SK-N-SH (cell line): ENCODE measurements at places on chromosomes 7 and 10. TPM values are rescaled to one million over a fixed set of nuclear protein-coding genes. Genes with fewer than 3 reads are reported as not detected.

Gene CASD1
- polyA plus RNA-seq: 8.5 and 12.2 TPM in 2 replicates

Gene ADRB1
- not detected in 2 replicates for polyA plus RNA-seq

Gene RNF32
- 2.2 and 2.3 TPM in 2 replicates for polyA plus RNA-seq

Gene PNLIP
- not detected in 2 replicates for polyA plus RNA-seq

Gene TWIST1
- polyA plus RNA-seq: 162 and 170 TPM in 2 replicates

Gene HABP2
- not detected in 2 replicates for polyA plus RNA-seq

Gene PRKCQ
- polyA plus RNA-seq: 0.18 and 0.23 TPM in 2 replicates

Gene DDX21
- polyA plus RNA-seq: 40.1 and 58.4 TPM in 2 replicates

Gene NXPH1
- polyA plus RNA-seq: not detected in 2 replicates

Gene CHN2
- polyA plus RNA-seq: 0.02 TPM in 1 of 2 replicates, not detected in the other

Gene TACC2
- polyA plus RNA-seq: 5.3 and 8.8 TPM in 2 replicates

Gene PLEKHS1
- not detected in 2 replicates for polyA plus RNA-seq

Gene RHBDD2
- polyA plus RNA-seq: 68.8 and 77.6 TPM in 2 replicates

Gene RPEL1
- 0.08 TPM in 1 of 2 replicates, not detected in the other for polyA plus RNA-seq

Gene PPP1R17
- not detected in 2 replicates for polyA plus RNA-seq

Gene LRRD1
- polyA plus RNA-seq: 0.03 TPM in 1 of 2 replicates, not detected in the other

DNA sequence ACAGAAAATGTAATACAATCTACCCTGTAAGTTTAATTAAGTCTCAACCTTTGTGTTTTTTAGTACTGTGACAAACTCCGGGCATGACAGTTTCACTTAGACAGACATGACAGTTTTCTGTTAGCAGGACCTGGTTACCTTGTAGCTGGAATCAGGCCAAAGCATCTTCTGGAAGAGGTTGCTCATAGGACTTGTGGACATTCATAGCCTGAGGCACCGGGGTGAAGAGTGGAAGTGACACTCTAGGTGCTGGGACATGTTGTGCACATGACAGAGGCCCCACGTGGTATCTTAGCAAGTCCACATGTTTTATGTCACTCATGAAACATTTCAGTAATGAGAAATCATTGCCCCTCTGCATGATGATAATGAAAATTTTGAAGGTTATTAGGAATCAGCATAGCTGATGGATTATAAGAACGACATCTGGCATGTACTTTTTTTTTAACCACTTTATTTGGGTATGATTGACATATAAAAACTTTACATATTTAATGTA is 441.4 kb downstream of the CNTNAP2 start:
- no peak for DNase-seq

GRCh38 chr10:5071411-5072198 is 22.6 kb upstream of the AKR1C3 start:
- no peak for DNase-seq

- peak; percentile 84 for DNase-seq
Measured at GRCh38 chr10:101693978-101694673, 844 bp downstream of the FBXW4 start.

- no peak for DNase-seq
Measured at GRCh38 chr7:1964913-1965578, 267.7 kb downstream of the MAD1L1 start.

GRCh38 chr7:129462420-129462819 is 28.2 kb downstream of the STRIP2 start:
- no peak for DNase-seq

DNA sequence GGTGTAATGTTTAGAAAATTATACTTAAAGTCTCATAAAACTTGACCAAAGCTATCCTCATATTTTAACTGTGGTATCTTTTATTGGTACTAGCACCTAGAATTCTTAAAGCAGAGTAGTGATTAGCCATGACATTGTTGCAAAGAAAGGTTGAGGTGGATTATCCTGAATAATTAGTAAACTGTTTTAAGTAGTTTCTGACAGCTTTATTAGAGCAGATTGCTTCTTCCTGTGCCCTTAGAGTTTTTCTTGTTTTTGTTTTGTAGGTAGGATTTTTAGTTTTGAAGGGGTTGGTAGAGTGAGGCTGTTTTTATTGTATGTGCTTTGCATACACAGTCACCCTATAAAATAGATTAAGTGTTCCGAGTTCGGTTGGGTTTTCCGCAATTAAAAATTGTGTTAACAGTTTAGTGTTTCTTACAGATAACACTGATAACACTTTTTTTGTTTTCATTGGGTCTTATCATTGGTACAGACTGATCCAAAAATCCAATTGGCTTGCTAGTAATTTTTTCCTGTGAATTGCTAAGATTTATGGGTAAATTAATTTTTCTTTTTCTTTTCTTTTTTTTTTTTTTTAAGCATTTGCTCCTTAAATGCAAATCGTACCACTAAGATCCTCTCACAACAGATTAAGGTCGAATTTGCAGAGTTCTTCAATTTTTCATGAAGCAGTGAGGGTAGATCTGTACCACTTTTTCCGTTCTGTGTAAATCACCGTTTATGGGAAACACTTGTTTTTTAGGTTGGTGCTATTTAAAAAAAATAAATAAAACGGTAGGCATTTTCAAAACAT is 2.1 kb upstream of the PBLD start:
- no peak for DNase-seq

GRCh38 chr7:94431619-94432280 is 37.1 kb downstream of the COL1A2 start:
- DNase-seq: no peak

- DNase-seq: no peak
Measured at GRCh38 chr10:86836044-86836443, 79.6 kb downstream of the BMPR1A start.

DNA sequence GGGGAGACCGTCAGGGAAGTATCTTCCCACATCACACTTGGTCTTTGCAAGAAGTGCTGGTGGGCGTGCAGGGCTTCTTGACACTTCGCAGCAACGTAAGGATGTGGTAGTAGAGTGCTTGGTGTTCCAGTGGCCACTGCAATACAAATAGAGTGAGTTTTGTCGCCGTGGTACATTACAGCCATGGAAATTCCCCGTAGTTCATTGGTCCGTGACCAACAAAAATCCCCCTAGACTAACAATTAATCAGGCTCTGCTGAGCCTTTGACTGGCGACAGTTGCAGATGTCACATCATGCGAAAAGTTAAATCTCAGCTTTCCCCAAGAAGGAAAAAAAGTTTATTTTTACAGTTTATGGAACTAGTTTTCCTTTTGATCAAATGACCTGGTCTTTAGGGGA is 134.7 kb downstream of the MGMT start:
- no peak for DNase-seq

DNA sequence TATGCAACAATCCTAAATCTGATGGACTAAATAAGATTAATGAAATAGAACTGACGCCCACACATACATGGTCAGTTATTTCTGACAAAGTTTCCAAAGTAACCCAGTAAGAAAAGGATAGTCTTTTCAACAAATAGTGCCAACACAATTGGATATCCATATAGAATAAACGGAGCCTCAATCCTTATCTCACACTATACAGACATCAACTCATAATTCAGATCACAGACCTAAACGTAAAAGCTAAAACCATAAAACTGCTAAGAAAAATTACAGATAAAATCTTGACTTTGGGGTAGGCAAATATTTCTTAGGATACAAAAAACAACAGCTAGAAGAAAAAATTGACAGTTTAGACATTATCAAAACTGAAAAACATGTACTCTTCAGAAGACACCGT is 8.5 kb downstream of the CACUL1 start:
- DNase-seq: no peak

DNA sequence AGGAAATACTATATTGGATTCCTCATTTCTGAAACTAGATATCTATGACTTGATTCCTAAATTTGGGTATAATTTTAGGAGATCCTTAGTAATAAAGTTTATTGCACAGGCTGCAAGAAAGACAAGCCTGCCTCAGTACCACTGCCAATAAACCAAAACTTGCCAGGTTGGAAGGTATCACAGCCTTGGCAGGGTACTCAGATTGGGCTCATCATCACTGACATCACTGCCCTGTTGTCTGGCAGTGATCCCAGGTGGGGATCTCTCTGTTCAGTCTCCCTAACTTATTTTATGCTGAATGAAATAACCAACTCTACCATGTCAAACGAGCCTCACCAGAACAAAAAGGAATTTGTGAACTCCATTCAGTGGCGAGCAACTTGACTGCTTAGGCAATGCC is 18.8 kb downstream of the FIGNL1 start:
- no peak for DNase-seq

DNA sequence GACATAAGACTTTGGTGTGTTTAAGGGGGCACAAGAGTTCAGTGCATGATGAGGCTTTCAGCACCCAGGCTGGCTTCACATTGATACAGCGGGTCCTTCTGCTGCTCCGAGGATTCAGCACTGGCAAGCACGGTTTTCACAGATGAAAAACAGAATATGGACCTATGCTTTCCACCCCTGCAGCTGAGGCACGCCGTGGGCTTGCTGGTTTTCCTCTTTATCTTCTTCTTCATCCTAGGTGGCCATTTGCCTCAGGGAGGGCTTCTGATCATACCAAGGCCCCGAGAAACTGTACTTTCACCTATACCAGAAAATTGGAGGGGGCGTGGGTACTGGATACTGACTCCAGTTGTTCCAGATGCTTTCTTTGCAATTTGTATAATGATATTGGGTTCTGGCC is 277.1 kb upstream of the ZNF32 start:
- DNase-seq: no peak

GRCh38 chr7:22663357-22663718 is 63.7 kb upstream of the IL6 start:
- DNase-seq: no peak

DNA sequence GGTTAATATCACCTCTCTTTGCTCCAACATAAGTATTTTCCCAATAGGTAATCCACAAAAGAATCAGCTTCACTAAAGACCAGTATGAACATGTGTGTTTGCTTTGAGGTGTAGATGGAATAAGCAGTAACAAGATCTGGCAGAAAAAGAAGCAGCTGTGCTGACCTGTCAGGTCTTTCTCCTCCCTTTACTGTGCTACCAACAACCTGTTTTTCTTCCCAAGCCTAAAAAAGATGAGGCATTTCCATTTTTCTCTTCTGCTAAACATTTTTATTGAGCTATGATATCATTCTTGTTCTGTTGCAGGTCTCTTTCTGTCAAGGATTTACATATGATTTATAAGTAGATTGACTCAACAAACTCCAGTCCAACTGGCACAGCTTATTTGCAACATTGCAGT is 315.2 kb upstream of the GLI3 start:
- DNase-seq: no peak

GRCh38 chr10:123607386-123607785 is 58.8 kb upstream of the GPR26 start:
- DNase-seq: no peak

DNA sequence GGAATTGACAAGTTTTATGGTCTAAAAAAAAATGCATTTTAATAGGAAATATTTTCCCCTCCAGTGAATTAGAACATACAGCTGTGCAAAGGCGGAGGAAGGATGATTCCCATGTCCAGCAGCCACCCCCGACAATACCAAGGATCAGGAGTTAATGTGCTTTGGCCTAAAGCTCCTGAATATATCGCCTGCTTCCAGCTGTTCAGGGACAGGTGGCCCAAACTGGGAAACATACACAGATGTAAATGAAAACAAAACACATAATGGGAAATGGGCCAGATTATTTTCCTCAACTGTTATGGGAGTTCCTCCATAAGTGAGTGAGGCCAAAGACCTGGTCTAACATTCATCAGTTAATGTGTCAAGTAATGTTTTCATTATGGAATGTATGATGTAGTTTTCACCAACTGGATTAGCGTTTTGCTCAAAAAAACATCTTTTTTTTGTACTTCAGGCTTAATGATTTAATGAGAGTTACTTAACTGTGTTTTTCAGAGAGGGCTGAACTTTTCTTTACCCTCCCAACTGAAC is 55.1 kb upstream of the LAMB1 start:
- no peak for DNase-seq

- no peak for DNase-seq
Measured at GRCh38 chr10:124194199-124194824, 100.9 kb upstream of the CHST15 start.

DNA sequence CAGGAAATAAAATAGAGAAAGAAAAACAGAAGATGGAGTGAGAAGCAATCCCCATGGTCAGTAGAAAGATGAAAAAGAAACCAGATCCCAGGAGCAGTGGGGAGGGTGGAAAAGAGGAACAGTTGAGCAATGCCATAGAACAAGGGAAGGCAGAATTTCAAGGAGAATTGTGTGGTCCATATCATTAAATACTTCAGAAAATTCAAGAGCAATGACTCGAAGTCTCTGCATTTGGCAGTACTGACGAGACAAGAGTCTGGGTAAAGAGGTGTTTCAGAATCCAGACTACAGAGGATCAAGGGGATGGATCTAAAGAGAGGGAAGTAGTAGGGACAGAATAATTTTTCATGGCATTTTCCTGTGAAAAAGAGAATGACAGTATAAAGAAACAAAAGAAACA is 512.6 kb downstream of the PHTF2 start:
- no peak for DNase-seq

DNA sequence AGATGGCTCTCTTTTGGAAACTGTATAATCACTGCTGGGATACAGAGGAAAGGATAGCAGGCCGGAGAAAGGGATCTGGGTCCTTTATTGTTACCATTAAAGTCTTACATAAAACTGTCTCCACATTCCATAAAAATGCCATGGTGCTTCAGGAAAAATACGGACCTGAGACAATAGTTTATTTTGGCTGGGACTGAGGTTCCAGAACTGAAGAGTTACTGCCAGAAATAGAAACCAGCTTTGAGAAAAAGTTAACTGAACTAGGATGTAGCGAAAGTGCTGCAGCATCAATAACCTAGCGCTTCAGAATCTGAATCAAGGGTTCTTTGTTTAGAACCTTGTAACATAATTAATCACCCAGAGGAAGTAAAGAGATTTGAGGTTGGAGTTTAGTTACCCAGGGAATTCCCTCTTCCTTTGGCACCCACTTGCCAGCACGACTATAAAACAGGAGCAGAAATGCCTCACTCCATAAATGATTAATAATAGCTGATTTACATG is 38.0 kb downstream of the MEOX2 start:
- DNase-seq: no peak

DNA sequence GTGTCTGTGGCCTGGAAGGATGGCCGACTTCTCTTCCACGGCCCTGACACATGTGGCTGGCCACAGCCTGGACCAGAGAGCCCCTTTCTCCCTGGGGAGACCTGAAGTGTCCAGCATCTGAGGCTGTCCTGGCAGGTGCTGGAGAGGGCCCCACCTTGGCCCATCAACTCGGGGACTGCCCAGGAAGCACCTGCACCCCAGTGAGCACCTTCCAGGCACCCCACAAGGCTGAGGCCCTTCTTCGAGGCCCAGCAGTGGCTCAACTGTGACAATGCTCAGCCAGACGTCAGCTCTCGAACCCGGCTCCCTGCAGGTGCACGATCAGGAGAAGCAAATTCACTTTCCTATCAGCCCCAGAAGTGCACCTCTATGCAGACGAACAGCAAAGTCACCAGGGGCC is 24.3 kb downstream of the RGS10 start:
- no peak for DNase-seq

- no peak for DNase-seq
Measured at GRCh38 chr10:89901895-89902294, 200.5 kb downstream of the KIF20B start.

DNA sequence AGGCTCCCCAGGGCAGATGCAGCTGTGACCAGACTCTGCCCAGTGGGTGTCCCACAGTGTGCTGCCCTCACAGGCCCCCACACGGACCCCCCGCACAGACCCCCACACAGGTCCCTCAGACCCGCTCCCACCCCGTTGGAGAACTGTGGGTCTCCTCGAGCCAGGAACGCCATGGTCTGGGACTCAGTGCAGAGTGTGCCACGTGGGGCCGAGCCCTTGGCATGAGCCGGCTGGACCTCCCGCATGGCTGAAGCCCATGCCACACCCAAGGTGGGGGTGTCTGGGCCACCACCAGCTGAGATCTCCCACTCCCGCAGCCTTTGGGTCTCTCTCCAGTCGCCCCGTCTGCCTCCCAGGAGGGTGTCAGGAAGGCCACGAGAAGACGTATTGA is 34.3 kb downstream of the JAKMIP3 start:
- DNase-seq: no peak

- DNase-seq: no peak
Measured at GRCh38 chr7:33356336-33356735, 227.0 kb downstream of the BBS9 start.

GRCh38 chr7:99728615-99729014 is 6.4 kb downstream of the CYP3A7 start:
- DNase-seq: no peak
